Dorsolateral prefrontal cortex (tissue), 122 donors: ENCODE measurements at places on chromosomes 16 and 17.

GRCh38 chr17:37475731-37476420, 13.8 kb upstream of the DUSP14 start:
- no peak for DNase-seq

GRCh38 chr17:77327181-77327565, 186.4 kb downstream of the SEC14L1 start:
- peak; percentile 39 for DNase-seq

- no peak for DNase-seq
Observed at GRCh38 chr16:50819706-50820105, 77.8 kb downstream of the CYLD start.

- no peak for DNase-seq
Observed at GRCh38 chr16:82563401-82563800, 63.4 kb upstream of the CDH13 start.

DNA sequence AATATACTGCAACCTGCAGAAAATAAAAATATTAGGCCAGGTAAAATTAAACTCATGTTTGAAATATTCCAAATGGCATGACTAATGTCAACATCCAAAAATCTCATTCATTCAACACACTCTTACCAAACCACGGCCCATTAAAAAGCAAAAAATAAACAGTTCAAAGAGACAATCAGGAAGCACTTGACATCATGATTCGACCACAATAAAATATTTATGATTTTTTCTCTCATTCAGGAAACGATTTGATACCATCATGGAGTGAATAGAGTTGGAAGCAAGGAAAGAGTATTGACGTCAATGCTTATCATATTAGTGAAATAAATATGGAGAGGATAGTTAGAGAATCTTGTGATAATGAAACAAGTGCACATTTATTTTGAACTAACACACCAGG, 354.1 kb downstream of the KCNJ2 start:
- DNase-seq: no peak

DNA sequence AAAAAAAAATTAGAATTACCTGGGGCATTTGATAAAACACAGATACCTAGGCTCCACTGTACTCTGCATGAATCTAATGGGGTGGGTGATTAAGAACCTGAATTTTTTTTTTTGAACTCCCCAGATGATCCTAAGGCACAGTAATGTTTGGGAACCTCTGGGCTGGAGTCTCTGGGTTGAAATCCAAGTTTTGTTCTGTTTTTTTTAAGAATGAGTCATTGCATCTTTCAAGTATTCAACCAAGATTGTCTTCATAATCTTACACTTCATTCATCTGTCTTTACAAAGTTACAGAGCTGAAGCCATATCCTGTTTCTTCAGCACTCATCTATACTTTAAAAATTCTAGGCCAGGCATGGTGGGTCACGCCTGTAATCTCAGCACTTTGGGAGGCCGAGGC, 52.6 kb downstream of the PIGL start:
- DNase-seq: no peak

DNA sequence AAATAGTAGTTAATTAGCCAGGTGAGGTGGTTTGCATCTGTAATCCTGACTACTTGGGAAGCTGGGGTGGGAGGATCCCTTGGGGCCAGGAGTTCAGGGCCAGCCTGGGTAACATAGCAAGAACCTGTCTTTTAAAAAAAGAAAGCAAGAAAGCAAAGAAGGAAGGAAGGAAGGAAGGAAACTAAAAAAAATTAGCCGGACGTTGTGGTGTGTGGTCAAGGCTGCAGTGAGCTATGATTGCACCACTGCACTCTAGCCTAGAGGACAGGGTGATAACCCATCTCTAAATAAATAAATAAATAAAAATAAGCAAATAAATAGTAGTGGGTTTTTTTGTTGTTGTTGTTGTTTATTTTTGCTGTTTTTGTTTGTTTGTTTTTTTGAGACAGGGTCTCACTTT, 39.3 kb upstream of the MAP2K6 start:
- DNase-seq: no peak

DNA sequence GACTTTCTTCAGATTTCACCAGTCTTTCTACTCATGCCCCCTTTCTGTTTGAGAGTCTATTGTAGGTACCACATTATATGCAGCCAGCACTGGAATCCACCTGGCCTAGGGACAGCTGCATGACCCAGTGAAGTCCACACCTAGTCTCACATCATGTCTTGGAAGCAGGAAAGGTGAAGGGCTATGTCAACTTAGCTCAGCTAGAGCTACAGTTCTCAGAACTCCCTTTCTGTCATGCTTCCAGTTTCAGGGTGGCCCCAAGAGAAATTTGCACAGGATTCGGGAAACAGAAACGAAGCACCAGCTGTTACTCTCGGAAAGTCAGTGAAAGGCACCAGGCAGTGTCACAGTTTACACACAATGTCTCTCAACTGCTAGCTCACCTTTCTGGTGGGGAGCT, 51.6 kb upstream of the NLRP1 start:
- no peak for DNase-seq

GRCh38 chr17:62089334-62089733, 24.3 kb upstream of the MED13 start:
- no peak for DNase-seq

- DNase-seq: no peak
Observed at GRCh38 chr16:84678541-84678940, 21.3 kb upstream of the USP10 start.

DNA sequence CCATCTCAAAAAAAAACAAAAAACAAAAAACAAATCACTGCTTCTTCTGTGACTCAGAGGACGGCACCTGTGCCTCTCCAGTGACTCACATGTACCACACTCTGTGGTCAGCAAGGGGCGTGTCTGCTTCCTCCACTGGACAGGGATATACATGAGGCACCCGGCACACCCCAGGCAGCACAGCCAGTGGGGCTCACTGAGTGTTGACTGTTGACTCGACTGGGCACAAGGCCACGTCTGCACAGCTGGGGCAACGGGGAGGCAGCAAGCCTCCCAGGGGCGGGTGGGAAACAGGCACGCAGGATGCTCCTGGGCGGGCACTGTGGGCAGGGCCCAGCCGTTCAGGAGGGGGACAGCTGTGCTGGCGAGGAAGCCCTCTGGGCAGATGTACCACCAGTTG, 64.1 kb downstream of the TIMM22 start:
- no peak for DNase-seq

DNA sequence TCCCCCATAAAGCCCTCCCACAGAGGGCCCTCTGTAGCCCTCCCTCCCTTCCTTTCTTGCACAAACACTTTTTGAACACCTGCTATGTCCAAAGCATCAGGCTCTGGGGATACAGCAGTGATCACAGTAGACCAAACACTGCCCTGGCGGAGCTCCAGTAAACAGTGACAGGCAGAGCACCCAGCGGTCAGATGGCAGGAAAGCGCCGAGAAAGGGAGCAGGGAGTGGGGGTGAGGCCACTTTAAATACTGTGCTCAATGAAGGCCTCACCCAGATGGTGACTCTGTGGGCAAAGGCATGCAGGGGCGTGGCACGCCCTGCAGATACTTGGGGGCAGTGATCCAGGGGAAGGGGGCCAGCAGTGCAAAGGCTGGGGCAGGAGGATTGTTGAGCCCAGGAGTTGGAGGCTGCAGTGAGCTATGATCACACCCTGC, 7.6 kb downstream of the PRR29 start:
- no peak for DNase-seq

DNA sequence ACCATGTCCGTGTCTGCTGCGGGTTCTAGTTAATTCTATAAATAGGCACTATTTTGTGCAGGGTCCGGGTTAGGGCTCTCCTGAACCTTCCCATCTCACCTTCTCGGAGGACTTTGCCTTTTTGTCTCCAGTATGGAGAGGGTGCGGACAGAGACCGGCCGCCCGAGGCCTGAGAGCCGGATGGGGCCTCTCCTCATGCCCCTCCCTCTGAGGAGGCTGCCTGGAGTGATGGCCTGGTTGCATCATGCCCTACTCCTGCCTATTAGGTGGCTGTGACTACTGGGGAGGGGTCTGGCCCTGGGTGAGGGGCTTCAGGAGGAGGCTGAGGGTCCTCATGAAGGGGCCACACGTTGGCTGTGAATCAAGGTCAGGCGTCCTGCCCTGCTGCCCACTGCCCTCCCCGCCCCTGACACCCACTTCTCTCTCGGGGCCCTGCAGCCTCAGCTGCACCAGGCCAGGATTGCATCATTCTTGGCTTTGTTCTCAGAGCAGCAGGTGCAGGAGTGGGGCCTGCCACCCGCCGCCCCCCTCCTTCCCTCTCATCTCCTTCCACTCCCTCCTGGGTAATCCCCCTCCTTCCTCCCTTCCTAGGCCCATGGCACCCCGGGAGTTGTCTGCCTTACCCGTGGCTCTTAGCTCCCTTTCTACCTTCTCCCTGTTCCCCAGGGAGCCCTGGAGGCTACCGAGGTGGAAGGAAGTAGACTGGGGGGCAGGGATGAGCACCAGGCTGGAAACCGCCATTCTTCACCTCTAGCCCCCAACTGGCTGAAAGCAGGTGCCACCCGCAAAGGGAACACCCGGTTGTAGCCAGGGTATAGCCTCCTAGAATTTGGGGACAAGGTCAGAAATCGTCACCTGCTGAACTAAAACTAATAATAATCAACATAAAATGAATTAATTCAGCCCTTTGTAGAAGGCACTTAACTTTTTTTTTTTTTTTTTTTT, 12.7 kb upstream of the ARHGAP23 start:
- peak; percentile 48 for DNase-seq

- DNase-seq: no peak
Observed at GRCh38 chr17:31202968-31203367, 94.1 kb downstream of the OMG start.

DNA sequence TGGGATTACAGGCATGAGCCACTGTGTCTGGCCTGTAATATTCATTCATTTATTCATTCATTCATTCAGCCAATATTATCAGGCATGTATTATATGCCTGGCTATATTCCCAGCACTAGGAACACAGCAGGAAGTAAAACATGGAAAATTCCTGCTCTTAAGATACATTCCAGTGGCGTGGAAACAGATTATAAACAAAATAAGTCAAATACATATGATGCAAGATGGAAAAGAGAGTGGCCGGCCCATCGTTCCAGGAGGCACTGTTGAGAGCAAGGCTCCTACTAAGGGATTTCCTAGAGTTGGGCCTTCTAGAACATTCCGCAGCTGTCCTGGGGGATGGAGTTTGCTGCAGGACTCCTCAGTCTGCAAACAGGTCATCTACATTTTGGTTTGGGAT, 17.7 kb downstream of the ADCY9 start:
- DNase-seq: no peak

- no peak for DNase-seq
Observed at GRCh38 chr17:6098050-6098822, 28.1 kb downstream of the WSCD1 start.

DNA sequence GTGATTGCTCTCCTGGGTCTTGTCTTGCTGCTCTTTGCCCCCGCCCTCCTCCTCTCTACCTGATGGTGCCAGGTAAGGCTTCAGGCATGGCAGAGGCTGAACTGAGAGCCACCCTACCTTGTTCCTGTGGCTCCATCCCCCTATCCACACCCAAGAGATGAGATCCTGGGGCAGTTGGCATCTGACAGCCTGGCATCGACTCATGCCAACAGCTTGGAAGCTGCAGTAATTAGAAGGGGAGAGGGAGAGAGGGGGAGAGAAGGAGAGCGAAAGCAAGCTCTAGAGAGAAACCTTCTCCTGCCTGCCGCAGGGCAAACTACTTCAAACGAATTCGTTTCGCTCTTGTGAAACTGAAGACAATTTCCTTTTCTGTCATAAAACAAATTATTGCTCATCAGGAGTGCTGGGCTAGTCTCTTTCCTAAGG, 13.8 kb upstream of the SP6 start:
- DNase-seq: no peak

DNA sequence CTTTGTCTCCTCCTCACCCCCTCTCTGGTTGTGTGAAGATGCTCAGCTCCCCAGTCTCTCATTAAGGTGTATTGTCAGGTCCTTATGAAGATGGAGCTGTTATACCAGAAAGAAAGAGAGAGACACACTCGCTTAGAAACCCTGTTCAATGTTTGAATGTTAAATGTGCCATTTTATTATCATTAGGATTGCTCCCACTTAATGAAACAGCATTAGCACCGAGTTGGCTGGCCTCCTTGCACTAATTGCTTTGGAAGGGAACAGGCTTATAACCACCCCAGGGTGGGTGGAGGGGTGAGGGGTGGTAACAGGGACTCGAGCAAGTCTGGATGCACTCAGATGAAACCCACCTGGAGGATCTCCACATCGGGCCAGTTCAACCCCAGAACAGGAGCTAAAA, 14.4 kb downstream of the PIPOX start:
- DNase-seq: no peak

DNA sequence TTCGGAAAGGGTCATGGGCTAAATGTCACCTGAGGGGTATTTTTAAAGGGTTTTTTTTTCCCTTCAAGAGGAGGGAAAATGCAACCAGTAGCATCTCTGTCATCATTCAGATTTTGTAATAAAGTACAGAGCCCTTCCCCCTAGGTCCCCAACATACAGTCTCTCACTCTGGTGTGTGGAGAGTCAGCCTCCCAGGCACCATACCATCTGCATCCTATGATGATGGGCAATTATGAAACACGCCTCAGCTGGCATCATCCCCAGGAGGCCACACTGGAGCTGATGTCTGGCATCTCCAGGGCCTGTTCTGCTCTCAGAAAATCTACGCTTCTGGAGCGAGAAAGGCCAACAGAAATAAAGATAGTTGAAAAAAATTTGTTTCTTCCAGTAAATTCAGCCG, 32.0 kb downstream of the TBX4 start:
- DNase-seq: no peak

DNA sequence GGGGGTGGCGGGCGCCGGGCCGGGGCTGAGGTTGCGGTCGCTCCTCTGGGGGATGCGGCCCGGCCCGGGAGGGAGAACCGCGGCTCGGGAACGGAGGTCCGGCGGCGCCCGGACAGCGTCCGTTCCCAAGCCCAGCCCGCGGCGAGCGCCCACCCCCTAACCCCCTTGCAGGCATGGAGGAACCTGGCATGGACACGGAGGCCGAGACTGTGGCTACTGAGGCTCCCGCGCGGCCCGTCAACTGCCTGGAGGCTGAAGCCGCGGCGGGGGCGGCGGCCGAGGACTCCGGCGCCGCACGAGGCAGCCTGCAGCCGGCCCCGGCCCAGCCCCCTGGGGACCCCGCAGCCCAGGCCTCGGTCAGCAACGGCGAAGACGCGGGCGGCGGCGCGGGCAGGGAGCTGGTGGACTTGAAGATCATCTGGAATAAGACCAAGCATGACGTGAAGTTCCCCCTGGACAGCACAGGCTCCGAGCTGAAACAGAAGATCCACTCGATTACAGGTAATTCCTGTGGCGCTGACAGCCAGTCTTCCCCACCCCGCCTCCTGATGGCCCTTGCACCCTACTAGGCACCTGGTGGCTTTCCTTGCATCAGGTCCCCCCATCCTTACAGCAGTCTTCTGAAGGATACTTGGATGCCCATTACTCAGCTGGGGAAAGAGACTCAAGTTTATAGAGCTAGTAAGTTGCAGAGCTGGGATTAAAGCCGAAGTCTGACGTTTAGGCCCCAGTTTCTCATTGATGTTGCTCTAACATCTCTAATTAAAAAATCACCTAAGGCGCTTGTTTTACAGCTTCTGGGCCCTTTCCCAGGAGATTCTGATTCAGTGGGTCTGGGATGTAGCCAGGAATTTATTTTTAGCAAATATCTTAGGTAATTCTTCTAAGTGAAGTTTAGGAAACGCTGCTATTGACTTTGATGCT, 514 bp downstream of the UBFD1 start:
- DNase-seq: peak; percentile 33

GRCh38 chr17:65743308-65743655, 181.8 kb upstream of the AXIN2 start:
- no peak for DNase-seq

- DNase-seq: no peak
Observed at GRCh38 chr17:19298569-19299213, 61.5 kb downstream of the EPN2 start.
